ENCODE measurements at places on chromosomes 5 and 9.

- DNase-seq, result no peak
Measured at GRCh38 chr9:135329571-135330306, 149.8 kb upstream of the PPP1R26 start.

- DNase-seq, result no peak
Measured at GRCh38 chr5:60163762-60164161, 270.2 kb upstream of the PDE4D start.

GRCh38 chr9:121333950-121334773 lies 35.9 kb downstream of the STOM start:
- no peak for DNase-seq

GRCh38 chr5:97529354-97529985 lies 346.4 kb upstream of the RIOK2 start:
- no peak for DNase-seq

DNA sequence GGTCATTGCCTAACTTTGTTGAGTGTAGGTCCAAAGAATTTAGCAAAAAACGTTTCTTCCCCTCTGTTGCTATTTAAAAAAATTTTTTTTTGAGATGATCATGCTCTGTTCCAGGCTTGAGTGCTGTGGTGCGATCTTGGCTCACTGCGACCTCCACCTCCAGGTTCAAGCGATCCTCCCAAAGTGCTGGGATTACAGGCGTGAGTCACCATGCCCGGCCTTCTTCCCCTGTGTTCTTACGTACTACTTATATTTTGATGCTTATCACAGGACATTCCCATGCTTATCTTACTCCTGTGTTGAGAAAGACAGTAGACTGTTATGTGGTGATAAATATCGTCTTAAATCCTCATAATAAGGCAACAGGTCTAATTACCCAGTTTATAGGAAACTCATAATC lies 2.5 kb downstream of the ACER2 start:
- DNase-seq, result no peak

- DNase-seq, result no peak
Measured at GRCh38 chr9:24572406-24572805, 26.7 kb upstream of the IZUMO3 start.

DNA sequence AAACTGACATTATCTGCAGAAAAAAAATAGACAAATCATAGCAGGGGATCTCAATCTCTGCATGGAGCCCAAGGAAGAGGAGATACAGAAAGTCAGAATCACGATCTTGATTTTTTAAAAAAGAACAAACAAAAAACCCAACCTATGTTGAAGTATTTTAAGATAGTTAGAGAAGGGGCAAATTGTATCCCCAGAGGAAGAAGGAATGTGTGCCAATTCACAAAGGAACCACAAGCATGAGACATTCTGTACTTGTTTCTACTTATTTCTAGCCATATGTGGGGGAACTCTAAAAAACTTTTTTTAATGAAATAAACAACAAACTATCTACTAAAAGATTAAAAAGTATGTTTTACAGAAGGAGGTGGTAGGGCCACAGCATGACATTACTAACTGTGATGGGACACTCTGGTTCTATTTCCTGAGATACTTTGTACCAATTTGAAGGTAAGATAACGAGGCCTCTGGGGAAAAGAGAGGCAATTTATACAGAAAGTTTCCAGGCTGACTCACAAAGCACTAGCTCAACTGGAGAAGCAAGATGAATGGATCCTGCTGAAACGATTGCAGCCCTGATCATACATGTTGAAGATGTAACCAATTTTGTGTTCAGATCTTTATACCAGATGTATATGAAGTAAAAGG lies 22.5 kb downstream of the RANBP3L start:
- no peak for DNase-seq

DNA sequence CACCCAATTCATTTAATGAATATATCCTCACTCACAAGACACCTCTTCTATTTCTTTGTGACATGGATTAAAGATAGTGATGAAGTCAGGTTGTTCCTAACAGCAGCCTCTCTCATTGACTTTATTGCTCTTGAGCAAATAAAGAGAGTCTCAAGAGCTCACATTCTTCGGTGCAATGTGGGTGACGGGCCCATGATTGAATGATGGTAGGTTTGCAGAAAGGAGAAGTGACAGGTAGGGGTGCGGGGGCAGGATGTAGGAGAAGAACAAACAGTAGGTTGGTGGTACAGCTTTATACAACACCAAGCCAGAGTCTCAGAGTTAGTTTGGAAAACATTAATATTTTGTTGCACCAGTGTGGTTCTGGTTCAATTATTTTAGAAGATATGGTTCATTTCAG lies 122.2 kb downstream of the SLIT3 start:
- no peak for DNase-seq

GRCh38 chr5:141982626-141983025 lies 13.7 kb downstream of the RNF14 start:
- DNase-seq, result no peak

DNA sequence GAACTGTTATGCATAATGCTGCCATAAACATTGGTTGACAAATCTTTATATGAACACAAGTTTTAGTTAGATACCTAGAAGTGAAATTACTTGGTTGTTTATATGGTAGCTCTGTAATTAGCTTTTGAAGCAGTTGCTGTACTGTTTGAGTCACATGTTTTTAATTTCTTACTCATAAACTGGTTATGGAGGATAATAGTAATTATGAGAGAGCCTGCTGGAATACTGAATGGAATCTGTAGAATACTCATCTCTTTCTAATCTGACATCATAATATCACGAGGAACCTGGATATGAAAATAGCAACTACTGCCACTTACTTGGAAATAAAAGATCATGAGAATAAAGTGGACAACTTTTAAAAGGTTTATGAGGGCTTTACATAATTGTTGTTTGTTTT lies 509.2 kb downstream of the CETN3 start:
- DNase-seq, result no peak

DNA sequence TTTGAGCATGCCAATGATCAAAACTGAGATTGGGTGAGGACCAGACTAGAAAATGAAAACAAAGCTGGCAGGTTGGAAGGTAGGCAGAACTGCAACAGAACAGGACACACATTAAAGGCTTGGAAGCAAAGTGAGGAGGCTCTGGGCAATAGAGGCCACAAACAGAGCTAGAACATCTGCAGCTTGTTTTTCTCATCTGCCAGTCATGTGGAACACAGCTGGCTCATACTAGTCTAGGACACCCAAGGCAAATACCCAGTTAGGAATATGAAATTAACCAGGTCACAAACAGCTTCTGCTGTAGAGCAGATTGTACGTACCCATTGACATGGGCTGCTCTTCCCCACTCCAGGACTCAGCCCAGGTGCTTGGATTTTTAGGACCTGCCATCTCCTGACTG lies 61.7 kb downstream of the SPEF2 start:
- DNase-seq, result no peak

- DNase-seq, result no peak
Measured at GRCh38 chr5:64923151-64923685, 154.5 kb downstream of the CWC27 start.

DNA sequence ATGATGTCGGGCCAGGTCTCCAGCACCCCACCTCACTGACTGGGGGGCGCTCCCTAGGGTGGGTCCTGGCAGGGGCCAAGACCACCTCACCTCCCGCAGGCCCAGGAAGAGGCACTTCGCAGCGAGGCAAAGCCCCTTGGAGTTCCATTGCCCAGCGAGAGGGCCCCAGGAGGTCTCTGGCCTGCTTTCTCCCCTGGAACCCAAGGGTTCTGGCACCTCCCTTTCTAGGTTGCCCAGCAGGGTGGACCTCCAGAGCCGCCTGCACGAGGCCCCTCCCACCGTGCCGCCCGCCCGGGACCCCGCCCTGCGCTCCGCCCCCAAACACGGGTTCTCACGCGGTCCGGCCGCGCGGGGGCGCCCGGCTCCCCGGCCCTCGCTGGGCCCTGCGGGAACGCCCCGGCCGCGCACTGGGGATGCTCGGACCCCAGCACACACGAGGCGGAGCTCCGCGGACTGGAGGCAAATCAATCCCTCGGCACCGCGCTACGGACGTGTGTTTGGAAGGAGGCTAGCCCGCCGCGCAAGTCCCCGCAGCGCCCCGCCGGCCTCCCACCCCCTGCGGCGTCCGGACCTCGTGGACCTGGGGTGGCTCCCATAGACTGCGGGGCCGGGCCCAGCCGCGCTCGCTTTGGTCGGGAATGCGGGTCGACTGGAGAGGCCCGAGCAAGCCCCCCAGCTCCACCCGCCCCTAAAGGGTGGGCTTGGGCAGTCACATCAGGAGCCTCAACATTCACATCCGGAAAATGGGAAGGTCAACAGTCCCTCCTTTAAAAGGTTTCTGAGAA lies 99.5 kb upstream of the LMX1B start:
- DNase-seq, result peak; percentile 70

- no peak for DNase-seq
Measured at GRCh38 chr9:1140057-1140456, 89.9 kb downstream of the DMRT2 start.

- no peak for DNase-seq
Measured at GRCh38 chr9:35915681-35916294, 6.5 kb downstream of the SPAAR start.

GRCh38 chr5:52010454-52010853 lies 627.2 kb downstream of the ISL1 start:
- no peak for DNase-seq

GRCh38 chr5:35476797-35477196 lies 140.9 kb upstream of the SPEF2 start:
- DNase-seq, result no peak

- no peak for DNase-seq
Measured at GRCh38 chr5:180589771-180590542, 1.3 kb downstream of the SCGB3A1 start.

DNA sequence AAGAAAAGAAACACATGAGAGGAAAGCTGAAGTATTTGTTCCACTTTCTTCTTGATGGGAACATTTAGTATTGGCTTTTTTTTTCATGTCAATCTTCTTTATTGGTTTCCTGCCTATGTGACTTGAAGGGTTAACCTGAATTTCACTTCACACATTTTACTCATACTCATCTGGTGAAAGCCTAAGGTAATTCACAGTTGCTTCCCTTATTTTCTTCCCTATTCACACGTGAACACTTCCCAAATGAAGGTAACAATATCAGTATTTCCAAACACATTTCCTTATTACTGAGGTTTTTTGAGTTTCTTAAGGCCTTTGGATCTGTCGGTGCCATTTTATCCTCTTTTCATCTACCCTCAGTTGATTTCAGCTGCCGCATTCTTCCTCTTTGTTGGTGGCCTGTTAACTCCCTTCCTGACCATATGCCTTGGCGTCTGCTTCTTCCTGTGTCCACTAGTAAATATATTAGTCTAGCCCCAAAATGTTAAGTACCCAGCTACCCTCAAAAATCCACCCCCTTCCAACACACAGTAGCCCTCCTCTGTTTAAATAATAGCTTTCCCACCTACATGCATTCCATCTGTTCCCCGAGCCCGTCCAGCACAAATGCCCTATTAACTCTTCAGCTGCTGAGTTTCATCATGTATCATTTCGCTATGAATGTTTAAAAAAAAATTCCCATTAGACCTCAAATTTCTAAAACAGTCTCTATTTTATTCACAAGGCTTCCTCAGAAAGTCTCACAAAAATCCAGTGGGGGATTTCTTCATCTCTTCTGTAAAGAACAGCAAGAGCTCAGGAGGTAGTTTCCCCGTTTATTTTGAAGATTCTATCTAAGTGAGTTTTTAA lies 97.3 kb downstream of the USP20 start:
- DNase-seq, result no peak

DNA sequence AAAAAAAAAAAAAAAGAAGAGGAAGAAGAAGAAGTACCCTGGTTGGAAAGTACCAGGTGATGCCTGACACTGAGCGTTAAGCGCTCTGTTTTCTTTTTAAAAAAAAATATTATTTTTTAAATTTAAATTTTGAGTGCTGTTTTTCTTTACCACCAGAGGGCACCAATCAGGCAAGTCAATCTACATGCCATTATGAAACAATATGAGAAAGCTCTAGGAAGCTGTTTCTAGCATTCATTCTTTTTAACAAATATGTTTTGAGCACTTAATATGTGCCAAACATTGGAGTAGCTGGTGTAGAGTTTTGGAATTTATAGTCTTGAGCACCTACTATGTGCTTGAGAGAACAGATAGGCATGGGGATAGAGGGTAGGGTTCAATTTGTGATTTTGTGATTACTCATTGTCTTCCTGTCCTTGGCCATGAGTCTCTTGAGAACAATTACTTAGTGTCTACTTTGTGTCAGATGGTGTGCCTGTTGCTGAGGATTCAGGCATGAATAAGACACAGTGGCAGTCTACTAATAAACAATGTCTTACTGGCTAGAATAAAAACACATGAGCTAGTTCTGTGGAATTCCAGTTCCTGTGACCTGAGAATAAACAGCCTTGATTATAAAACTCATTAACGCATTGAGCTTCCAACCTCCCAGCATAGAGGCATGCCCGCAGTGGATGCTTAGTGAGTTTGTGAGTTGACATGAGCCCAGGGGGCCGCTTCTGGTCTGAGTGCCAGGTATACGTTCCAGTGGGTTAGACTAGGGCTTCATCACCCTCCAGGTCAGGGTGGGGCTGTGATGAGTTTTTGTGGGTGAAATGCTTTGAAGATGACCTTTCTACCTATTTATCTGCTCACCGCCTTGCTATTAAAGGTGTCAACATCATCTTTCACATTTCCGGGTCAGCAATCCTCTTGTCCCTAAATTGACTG lies 3.0 kb upstream of the UBE2R2 start:
- no peak for DNase-seq

- DNase-seq, result no peak
Measured at GRCh38 chr9:3263698-3264097, 262.1 kb downstream of the RFX3 start.

DNA sequence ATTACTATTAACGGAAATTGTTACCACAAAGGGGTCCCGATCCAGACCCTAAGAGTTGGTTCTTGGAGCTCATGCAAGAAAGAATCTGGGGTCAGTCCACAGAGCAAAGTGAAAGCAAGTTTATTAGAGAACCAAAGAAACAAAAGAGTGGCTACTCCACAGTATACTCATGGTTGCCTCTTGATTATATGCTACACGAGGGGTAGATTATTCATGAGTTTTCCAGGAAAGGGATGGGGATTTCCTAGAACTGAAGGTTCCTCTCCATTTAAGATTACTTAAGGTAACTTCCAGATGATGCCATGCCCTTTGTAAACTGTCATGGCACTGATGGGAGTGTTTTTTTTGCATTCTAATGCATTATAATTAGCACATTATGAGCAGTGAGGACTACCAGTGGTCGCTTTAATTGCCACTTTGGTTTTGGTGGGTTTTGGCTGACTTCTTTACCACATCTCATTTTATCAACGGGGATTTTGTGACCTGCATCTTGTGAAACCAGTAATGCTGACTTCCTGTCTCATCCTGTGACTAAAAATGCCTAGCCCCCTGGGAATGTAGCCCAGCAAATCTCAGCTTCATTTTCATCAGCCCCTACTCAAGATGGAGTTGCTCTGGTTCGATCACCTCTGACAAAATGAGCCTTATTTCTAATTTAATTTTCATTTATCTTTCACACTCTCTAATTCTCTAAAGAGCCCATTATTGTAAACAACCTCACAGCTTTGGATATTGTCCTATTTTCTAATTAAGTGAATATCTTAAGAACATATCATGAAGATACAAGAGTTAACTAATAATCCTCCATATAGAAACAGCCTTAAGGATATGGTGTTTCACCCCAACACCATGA lies 336.3 kb downstream of the RASEF start:
- DNase-seq, result no peak

DNA sequence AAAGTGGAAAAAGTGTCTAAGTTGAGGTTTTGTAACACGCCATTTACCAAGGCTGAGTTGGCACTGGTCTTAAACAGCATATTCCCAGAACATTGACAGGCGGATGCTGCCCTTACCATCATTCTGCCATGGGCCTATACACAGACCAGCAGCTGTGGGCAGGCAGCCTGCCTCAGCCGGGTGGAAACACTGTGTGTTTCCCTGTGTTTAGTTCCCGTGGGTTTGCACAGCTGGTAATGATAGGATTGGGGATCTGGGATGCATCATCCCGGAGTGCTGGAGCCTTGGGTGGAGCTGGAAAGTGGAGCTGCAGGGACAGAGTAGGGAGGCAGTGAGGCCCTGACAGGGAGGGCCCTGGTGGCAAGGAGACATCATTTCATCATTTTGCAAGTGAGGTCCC lies 5.5 kb upstream of the FGD3 start:
- no peak for DNase-seq

All from colonic mucosa (tissue), 4 donors.